ENCODE measurements at places on chromosomes 3 and 15.

- H3K4me3 ChIP-seq = no peak overlapping the region
- H3K27ac ChIP-seq = no peak overlapping the region
- H3K27me3 ChIP-seq = no peaks in the 10 kb centered on the region
Measured at GRCh38 chr15:41928100-41928499, 34.2 kb upstream of the SPTBN5 start.

DNA sequence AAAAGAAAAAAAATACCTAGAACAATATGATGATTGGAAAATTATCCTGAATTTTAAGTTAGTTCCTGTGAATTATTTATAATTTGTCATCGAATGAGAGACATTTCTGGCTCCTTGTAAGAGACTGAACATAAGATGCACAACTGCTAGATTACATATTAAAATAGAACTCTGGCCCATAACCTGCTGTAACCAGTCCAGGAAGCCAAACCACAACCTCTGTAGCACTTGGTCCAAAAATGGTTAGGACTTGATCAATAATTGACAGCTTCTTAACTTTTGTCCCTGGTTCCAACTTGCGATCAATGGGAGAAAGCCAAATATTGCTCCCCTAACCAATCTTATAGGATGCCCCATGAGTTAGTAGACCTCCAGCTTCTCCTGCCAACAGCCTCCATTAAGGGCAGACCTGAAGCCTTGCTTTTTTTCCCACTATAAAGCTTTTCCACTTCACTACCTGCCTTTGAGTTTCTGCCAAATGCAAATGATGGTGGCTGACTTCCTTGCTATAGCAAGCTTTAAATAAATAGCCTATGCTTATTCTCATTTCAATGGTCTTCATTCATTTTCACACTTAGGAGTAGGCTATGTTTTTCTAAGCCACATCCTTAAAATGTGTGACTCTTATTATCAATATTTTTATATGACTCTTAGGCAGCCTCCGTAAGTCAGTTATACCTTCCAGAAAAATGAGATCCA, 224.0 kb upstream of the ARHGEF26 start:
- H3K36me3 ChIP-seq = no peaks in the 10 kb centered on the region
- no peak overlapping the region for H3K27ac ChIP-seq
- DNase-seq = no peak

- no peaks in the 10 kb centered on the region for H3K27me3 ChIP-seq
- no peak for DNase-seq
- H3K27ac ChIP-seq = no peak overlapping the region
- no peaks in the 10 kb centered on the region for H3K36me3 ChIP-seq
Measured at GRCh38 chr3:15665510-15666150, 64.1 kb downstream of the BTD start.

- no peaks in the 10 kb centered on the region for H3K4me1 ChIP-seq
- H3K27ac ChIP-seq = no peak overlapping the region
- no peak for DNase-seq
- no peaks in the 10 kb centered on the region for H3K36me3 ChIP-seq
- no peaks in the 10 kb centered on the region for H3K27me3 ChIP-seq
Measured at GRCh38 chr3:106302451-106303221, 433.8 kb upstream of the CBLB start.

DNA sequence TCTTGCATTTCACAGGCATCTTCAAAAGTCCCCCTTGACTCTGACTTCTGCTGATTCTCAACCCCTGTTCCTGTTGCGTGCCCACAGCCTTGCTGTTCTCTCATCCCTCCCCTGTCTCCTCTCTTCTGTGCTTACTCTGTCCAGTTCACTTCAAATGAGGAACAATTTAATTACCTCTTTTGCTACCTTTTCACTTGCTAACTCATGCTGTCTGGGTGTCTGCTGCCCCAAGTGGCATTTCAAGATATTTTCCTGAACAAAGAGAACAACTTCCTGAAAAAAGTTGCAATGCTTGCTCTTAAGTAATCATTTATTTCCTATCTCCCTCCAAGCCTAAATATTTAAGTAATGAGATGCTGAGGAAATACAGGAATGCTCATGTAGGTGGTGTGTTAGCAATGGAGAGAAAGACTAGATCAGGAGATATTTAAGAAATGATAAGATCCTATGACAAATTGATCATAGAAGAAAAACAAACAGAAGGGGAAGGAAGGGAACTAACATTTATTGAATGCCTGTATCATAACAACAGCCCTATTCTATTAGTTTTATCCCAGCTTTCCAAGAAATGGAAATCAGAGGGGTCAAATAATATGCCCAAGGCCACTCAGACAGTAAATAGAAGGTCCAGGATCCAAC, 42.2 kb downstream of the SV2B start:
- no peak for DNase-seq
- H3K4me3 ChIP-seq = no peak overlapping the region
- H3K27ac ChIP-seq = no peak overlapping the region

GRCh38 chr3:99961756-99962515, 144.3 kb downstream of the CMSS1 start:
- no peaks in the 10 kb centered on the region for H3K36me3 ChIP-seq
- no peak for DNase-seq
- no peak overlapping the region for H3K27ac ChIP-seq
- H3K4me3 ChIP-seq = no peak overlapping the region
- H3K27me3 ChIP-seq = no peaks in the 10 kb centered on the region
- no peaks in the 10 kb centered on the region for H3K4me1 ChIP-seq

DNA sequence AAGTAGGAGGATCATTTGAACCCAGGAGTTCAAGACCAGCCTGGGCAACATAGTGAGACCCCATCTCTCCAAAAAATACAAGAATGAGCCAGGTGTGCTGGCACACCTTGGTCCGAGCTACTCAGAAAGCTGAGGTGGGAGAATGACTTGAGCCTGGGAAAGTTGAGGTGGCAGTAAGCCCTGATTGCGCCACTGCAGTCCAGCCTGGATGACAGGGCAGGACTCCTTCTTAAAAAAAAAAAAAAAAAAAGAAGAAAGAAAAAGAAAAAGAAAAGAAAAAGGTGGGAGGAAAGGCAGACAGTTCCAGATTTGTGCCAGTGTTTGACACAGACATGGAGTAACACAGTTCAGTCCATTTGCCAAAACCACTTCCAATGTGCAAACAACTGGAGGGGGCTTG, 75.7 kb downstream of the ATP10A start:
- H3K27me3 ChIP-seq = no peaks in the 10 kb centered on the region
- no peak for DNase-seq
- H3K36me3 ChIP-seq = peaks cover 3% of the 10 kb centered on the region

GRCh38 chr3:107753976-107754375, 231.2 kb downstream of the BBX start:
- H3K27ac ChIP-seq = no peak overlapping the region
- no peaks in the 10 kb centered on the region for H3K4me1 ChIP-seq
- DNase-seq = no peak

DNA sequence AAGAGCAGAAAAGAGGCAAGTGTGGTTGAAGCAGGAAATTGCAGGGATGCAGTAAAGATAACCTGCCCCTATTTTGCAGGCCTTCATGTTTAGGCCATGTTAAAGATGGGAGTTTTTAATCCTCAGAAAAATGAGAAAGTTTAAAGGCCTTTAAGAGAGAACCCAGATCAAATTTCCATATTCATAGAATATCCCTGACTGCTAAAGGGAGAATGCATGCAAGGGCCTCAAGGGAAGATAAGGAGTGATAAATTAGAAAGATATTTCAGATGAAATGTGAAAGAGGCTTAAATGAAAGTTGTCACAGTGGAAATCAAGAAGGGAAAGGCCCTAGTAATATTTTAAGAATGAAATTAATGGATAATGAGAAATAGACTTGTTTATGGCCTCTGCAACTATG, 292.1 kb downstream of the SATB1 start:
- no peaks in the 10 kb centered on the region for H3K4me1 ChIP-seq
- H3K27me3 ChIP-seq = no peaks in the 10 kb centered on the region
- no peak overlapping the region for H3K27ac ChIP-seq
- DNase-seq = no peak

DNA sequence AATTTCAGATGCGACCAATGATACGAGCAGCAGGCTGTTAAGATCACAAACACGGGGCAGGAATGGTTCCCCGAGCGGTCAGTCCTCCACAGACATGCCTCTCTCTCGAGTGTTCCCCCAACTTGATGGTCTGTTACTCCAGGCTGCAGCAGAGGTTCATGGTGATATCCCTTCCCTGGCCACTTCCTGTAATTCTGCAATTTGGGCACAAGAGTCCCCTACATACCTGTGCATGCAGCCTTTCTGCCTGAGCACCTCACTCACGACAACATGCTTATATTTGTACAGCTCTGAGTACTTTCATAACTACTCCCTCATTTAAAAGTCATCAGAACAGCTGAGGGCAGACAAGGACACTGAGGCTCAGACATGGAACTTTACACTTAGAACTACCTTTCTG, 408.1 kb upstream of the NR2F2 start:
- H3K27me3 ChIP-seq = no peaks in the 10 kb centered on the region
- no peak overlapping the region for H3K4me3 ChIP-seq
- no peaks in the 10 kb centered on the region for H3K4me1 ChIP-seq

- no peak for DNase-seq
- H3K27me3 ChIP-seq = no peaks in the 10 kb centered on the region
- no peaks in the 10 kb centered on the region for H3K4me1 ChIP-seq
Measured at GRCh38 chr15:63334821-63335220, 46.8 kb downstream of the CA12 start.

- H3K27ac ChIP-seq = no peak overlapping the region
- H3K27me3 ChIP-seq = no peaks in the 10 kb centered on the region
- no peaks in the 10 kb centered on the region for H3K4me1 ChIP-seq
- no peak overlapping the region for H3K4me3 ChIP-seq
Measured at GRCh38 chr15:39960411-39960810, 26.5 kb downstream of the EIF2AK4 start.

DNA sequence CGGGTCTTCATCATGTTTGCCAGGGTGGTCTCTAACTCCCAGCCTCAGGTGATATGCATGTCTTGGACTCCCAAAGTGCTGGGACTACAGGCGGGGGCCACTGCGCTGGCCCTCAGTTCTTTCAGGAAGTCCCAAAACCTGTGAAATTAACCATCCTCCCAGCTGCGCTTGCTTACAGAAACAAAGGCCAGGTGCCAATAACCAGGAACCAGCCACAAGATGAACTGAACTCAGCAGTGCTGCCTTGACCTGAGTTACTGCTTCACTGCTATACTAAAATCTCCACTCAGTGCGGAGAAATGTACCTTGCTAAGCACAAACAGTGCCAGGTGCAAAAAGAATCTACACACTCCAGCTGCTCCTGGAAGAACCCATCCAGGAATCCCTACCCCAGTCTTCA, 3.9 kb upstream of the GCHFR start:
- H3K36me3 ChIP-seq = no peaks in the 10 kb centered on the region
- H3K4me3 ChIP-seq = no peak overlapping the region
- H3K27ac ChIP-seq = no peak overlapping the region

DNA sequence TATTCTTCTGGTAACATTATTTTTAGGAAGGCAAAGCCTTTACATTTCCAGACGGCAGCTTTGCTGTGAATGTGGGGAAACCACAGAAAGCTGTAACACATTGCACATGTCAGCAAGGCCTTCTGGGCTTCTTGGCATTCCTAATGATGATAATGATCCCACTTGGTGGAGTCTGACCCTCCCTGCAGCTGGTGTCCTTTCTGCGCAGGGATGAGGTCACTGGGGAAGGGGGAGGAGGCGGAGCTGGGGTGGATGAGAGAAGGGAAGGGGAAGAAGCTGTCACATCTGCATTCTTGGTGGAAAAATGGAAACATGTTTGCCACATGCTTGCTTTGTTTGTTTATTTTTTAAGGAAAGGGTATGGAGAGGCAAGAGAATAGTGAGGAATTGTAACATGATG, 68.6 kb downstream of the FILIP1L start:
- H3K27me3 ChIP-seq = no peaks in the 10 kb centered on the region
- H3K4me1 ChIP-seq = no peaks in the 10 kb centered on the region
- H3K36me3 ChIP-seq = no peaks in the 10 kb centered on the region
- no peak overlapping the region for H3K4me3 ChIP-seq

DNA sequence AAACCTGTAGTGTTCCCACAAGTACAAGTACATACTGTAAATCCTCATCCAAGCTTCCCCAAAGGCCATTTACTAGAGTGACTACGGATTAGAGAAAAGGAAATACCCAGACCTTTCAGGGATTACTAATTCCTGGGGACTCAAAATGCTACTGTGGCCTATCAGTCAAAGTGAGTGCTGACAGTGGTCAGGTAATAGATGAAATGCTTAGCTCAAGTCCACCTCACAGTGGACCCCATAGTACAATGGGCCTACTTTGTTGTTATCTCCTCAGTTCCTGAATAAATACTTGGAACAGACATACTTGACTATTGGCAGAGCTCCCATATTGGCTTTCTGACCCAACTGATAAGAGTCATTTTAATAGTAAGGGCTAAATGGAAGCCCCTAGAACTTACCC, 61.6 kb downstream of the MAP4 start:
- H3K4me3 ChIP-seq = no peak overlapping the region
- no peaks in the 10 kb centered on the region for H3K27me3 ChIP-seq
- H3K4me1 ChIP-seq = no peaks in the 10 kb centered on the region
- H3K36me3 ChIP-seq = no peaks in the 10 kb centered on the region
- H3K27ac ChIP-seq = no peak overlapping the region
